G401 (cell line): ENCODE measurements at places on chromosomes 11 and 22.

- DNase-seq, result no peak
Measured at GRCh38 chr11:27444801-27445215, 27.8 kb downstream of the LGR4 start.

DNA sequence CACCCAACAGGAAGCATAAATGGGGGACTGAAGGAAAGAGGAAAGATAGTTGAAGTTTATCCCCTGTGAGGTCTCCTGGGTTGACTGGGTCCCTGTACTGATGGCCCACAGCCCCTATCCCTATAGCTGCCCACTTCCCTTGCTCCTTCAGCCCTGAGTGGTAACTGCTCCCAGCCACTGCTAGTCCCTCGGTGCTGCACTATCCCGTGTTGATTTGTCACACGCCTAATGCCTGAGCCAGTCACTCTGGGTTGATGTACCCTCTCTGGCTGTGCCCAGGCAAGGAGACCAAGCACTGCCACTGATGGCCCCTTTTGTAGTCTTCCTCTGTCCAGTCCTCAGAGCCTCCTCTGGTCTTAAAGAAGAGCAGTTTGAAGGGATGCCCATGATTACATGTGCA, 9.6 kb downstream of the GDPD5 start:
- DNase-seq, result no peak

- DNase-seq, result no peak
Measured at GRCh38 chr11:71112990-71113389, 139.4 kb downstream of the SHANK2 start.

DNA sequence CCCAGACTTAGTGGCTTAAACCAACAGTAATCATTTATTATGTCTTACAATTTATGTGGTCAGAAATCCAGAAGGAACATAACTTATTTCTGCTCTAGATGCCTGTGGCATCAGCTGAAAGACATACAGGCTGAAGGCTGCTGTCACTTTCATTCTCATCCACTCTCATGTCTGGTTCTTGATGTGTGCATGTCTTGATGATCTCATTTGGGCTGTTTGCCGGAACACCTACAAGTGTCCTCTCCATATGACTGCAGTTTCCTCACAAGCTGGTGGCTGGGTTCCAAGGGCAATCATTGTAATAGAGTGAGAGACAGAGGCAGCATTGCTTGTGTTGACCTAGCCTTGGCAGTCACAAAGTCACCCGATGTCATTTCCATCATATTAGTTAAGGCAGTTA, 1375.9 kb upstream of the RAG2 start:
- no peak for DNase-seq

DNA sequence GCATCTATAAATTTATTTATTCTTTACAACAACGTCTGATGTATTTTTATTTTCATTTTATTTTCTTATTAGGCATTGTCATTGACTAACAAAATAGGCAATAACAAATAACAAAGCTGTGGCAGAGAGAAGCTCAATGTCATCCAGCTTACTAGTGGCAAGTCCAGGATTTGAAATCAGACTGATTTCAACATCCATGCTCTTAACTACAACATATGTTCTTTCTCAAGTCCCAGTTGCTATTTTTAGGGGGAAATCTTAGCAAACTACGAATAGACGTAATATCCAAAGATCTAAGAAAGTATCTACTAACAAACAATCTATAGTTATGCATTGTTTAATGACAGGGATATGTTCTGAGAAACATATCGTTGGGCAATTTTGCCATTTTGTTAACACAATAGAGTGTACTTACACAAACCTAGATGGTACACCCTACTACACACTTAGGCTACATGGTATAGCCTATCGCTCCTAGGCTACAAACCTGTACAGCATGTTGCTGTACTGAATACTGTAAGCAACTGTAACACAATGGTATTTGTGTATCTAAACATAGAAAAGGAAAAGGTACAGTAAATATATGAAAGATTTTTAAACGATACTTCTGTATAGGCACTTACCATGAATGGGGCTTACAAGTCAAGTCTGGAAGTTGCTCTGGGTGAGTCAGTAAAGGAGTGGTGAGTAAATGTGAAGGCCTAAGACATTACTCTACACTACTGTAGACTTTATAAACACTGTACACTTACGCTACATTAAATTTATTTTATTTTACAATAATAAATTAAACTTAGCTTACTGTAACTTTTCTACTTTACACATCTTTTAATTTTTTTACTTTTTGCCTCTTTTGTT, 151.3 kb downstream of the DLG2 start:
- DNase-seq, result no peak

- no peak for DNase-seq
Measured at GRCh38 chr22:47444746-47445065, 682.3 kb downstream of the TBC1D22A start.

GRCh38 chr11:7787239-7787638, 9.5 kb downstream of the OR5P2 start:
- DNase-seq, result no peak

DNA sequence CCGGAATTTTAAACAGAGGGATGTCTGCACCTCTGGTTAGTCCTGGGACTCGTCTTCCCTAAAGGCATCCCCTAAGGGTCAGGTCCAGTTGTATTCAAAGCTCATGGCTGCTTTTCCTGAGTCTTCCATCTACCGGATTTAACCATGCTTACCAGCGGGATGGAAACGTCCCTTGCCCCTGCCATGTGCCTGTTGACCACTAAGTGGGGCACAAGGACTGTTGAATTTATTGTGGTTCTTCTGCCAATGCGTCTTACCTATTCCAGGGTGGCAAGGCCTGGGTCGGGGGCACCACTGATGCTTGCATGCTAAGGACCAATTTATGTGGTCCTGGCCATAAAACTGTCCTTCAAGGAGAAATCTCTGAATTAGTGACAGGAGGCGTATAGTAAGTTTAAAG, 25.6 kb downstream of the ANKRD42 start:
- no peak for DNase-seq

DNA sequence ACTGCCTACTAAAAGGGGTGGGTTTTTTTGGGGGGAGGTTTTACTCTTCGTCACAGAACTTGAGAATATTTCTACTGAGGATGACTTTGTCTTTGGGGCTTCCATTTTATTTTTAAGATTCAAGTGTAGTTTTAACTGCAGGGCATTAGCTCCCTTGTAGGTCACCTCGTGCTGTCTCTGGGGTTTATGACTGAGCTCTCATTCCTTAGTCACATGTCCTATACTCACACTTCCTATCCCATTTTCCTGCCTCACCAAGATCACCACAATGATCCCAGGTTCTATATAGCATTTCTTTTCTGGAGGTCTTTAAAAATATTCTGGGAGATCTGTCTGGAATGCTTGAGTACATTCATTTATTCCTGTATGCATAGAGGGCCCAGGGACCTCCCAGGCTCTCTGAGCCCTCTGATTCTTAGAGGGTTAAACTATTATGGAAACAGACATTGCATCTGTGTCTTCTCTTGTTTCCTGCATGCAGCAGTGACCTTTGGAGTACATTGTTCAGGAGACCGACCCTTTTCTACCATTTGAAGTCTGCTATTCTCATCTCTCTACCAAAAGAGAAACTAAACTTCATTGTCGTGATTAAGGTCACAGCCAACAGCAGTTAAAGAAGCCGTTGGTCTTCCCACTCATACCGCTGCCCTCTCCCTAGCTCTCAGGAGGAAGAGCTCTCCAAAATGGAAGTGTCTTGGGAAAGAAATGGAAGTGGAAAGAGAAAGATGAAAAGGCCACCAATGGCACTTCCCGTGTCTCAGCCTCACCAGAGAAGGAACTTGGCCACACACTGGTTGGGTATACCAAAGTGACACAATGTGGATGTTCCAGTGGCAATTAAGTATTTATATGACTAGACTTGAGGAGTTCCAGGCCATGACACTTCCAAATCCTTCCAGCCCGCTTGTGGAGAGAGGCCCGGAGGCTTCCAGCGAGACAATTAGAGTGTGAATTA, 77.5 kb downstream of the ZBTB16 start:
- DNase-seq, result no peak

DNA sequence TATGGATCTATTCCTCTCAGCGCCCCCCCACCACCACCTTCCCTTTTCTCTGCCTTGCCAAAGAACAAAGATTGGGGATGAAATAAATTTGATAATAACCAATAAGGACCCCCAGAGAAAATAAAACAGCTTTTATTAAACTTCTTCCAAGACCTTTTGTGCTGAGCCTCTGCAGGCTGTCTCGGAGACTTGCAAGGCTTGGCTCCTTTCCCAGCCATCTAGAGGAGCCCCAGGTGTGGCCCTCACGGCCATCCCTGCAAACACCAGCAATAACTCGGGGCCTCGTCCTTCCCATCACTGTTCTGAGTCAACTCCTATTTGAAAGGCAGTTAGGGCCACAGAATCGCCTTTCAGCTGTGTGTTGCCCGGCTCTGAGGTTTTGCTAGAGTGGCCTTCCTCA, 51.2 kb upstream of the LMO1 start:
- DNase-seq, result no peak

DNA sequence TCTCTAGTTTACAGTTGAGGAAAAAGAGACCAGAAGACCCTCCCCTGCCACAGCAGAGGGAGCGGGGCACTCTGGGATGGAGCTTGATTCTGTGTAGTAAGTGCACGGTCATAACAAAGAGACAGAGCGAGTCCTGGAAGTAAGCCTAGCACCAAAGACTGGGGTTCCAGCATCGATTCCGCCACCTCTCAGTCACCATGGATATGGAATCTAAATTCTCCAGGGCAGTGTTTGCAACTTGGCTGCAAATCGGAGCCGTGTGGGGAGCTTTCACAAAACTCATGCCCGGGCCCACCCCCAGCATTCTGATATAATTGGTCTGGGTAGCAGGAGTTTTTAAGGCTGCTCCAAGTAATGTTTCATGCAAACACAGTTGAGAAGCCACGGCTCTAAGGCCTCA, 129.5 kb upstream of the OPCML start:
- DNase-seq, result no peak

- DNase-seq, result no peak
Measured at GRCh38 chr11:82830746-82831145, 69.5 kb downstream of the PRCP start.

DNA sequence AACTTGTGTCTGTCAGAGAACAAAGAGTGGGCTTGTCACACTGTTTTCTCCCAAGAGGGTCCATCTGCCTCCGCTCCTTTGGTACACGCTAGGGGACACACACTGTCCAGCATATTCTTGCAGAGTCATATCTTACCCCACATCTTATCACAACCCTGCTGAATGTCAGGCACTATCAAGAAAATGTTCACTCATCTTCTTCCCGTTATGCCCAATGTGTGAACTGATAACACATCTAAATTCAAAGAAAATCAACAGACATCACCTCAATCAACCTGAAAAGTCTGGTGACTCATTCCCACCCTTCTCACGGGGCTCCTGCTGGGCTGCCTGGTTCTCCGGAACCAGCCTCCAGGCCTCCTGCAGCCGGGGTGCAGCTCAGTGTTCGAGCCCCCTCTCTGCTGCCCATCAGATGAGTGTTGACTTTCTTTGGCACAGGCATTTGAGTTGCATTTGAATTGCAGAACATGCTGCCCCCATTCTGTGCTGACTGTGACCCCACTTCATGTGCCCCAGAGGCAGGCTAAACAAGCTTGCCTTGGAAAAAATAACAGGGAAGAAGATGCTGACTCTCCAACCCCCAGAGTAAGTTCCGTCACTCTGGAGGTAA, 19.4 kb downstream of the GRAP2 start:
- DNase-seq, result no peak

DNA sequence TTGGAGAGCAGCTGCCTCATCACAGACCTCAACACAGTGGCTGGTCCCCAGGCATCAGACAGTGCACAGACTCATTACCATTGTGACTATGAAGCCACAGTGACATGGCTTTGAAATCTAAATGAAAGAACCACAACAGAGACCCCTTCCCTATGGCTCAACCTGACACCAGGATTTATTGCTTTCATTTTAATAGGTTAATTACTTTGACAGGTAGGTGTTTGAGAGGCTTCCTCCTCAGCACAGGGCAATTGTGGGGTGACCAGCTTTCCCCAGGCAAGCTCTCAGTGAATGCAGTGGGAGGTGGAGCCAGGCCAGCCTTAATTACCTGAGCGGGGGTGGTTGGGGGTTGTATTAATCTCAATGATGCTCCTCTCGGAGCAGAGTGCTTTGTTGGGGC, 102.3 kb downstream of the CHST1 start:
- no peak for DNase-seq

- no peak for DNase-seq
Measured at GRCh38 chr11:22190827-22191463, 1.9 kb upstream of the ANO5 start.

DNA sequence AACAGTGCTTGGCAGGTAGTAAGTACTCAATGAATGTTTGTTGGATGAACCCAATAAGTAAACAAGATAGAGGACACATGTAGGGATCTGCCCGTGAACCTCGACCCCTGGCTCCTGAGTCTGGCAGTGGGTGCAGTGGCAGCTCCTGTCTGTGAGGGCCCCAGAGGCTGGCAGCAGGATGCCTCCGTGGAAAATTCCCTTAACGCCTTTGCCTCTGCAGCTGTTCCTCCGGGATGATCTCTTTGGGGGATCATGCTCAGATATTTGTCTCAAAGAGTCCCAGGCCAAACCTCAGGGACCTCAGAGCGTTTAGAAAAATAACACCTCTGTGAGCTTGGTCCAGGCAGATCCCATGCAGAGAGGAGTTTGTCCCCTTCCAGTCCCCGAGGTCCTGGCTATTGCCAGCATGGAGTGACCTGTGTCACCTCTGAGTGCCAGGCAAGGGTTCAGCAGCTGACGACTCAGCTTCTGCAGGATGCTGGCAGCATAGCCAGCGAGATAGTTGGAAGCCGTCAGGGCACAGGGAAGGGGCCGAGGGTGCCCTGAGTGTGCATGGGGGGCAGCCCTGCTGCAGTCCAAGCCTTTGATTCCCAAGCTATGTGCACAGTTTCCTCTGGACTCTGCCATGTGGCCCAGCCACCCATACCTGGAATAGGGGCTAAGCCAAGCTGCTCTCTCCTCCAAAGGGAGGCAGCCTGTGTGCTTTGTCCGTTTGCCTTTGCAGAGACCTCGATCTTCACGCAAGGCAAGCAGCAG, 613 bp upstream of the MCHR1 start:
- no peak for DNase-seq

DNA sequence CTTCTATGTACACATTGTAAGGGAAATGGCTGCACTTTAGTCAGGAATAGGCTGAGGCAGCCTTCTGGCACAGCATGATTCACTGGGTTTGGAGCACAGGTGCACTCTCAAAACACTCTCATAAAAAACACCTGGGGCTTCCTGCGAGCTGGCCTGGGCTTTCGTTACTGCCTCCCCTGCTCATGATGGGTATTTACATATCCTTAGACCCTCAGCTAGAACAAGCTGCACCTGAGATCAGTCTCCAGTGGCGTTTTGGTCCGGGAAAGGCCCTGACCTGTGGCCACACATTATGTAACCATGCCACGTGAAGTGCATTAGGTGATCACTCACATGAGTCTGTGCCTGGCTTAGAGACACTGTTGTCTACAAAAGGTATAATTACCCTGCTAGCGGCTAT, 321.7 kb downstream of the TMEM135 start:
- DNase-seq, result no peak

- DNase-seq, result no peak
Measured at GRCh38 chr11:32935462-32936029, 42.9 kb downstream of the QSER1 start.

DNA sequence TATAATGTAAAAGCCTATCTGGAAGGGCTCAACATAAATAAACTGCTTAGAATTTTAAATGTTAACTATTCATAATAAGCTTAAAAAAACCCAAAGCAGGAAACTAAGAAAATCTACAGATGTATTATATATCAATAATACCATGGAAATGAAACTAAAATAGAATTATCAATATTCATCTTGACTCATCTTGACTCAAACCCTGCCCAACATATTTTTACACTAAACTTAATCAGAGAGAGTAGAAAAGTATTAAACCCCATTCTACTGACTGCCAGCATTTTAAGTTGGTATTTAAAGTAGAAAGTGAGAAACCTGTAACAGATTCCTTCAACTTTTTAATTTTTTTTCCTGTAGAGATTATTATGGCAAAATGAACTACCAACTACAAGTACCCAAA, 149.2 kb downstream of the ENTHD1 start:
- no peak for DNase-seq

GRCh38 chr11:69611548-69612526, 29.1 kb upstream of the CCND1 start:
- DNase-seq, result no peak
